H4 (cell line): ENCODE measurements at places on chromosomes 11 and 22. TPM values are rescaled to one million over a fixed set of nuclear protein-coding genes. Genes with fewer than 3 reads are reported as not detected.
A peak's percentile ranks its signal among the peaks of the same experiment; 100 is the strongest.

The OR8A1 gene
- not detected in 2 replicates for total RNA-seq

The TEX54 gene
- total RNA-seq: not detected in 2 replicates

- peak; percentile 66 for DNase-seq
Observed at GRCh38 chr22:37229012-37229804, 14.9 kb downstream of the RAC2 start.

The MYO7A gene
- total RNA-seq: 0.35 and 1.4 TPM in 2 replicates

The GRIA4 gene
- total RNA-seq: 1.0 and 24.9 TPM in 2 replicates

GRCh38 chr11:108670451-108670850 lies 5.6 kb downstream of the DDX10 start:
- DNase-seq: no peak

DNA sequence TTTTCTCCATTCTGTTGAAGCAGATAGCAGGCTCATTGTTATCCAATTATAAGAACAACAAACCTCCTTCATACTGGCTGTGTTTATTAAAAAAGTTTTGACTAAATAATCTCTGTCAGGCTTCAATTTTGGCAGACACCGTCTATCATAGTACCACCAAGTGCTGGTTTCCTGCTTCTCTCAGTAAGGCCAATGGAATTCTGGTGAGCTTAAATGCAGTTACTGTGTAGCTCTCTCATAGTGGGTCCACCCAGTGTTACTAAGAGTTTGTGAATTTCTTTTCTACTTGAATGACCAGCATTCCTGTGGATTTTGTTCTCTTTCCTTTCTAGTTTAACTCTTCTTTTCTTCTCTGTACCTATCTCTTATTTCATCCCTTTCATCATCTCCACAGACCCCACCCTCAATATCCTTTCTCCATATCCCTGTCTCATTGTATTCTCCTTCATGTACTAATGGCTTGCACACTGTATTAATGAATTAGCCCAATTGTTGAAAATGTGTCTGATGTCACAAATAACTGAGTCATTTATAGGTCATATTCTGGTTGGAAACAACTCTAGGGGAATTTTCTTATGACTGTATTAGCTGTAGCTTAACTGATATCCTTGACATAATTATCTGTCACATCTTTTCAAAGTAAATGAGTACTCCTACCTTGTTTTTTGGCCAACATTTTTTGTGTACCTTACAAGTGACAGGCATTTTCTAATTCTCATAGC lies 372.1 kb downstream of the FAT3 start:
- DNase-seq: no peak

- DNase-seq: no peak
Observed at GRCh38 chr11:66625041-66625751, 8.8 kb downstream of the RBM14 start.

GRCh38 chr11:127369356-127369755 lies 368.8 kb upstream of the KIRREL3 start:
- no peak for DNase-seq

- DNase-seq: peak; percentile 45
Observed at GRCh38 chr11:15157181-15157580, 42.5 kb downstream of the INSC start.

The CLTCL1 gene
- total RNA-seq: 5.3 and 5.8 TPM in 2 replicates

The KRTAP5-10 gene
- not detected in 2 replicates for total RNA-seq

The JAML gene
- not detected in 2 replicates for total RNA-seq

The APIP gene
- 124 and 131 TPM in 2 replicates for total RNA-seq

The OR52A5 gene
- not detected in 2 replicates for total RNA-seq

DNA sequence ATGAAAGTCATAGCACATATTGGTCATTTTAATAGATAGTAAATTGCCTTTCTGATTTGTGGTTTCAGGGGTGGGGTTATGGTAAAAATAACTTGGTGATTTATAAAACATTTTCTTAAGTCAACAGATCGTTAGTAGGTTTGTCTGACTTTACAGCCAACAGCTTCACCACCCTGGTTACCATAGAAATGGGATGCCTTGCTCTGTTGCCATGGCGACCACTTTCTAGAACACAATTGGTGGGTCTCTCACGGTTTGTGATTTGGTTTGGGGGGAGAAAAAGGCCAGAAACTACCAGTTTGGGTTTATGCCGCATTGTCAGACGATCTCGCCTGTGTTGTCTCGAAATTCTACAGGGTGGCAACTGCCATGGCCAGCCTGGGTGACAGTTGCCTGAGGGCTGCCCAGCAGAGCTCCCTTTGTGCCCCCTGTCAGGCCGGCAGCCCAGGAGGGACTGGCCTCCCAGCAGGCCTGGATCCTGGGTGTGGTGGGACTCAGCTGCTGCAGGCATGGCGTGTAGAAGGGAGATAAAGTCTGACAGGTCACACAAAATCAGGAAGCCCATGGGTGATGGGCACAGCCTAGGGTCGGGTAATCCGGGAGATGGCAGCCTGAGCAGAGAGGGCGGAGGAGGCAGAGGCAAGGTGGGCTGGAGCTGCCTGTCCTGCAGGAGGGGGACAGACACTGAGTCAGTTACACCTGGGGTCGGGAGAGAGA lies 30.9 kb downstream of the KCNC1 start:
- DNase-seq: no peak

The GNAZ gene
- total RNA-seq: 2.3 and 3.4 TPM in 2 replicates

GRCh38 chr11:121417055-121417551 lies 35.0 kb upstream of the SORL1 start:
- peak; percentile 99 for DNase-seq

GRCh38 chr11:114158421-114158820 lies 98.9 kb downstream of the ZBTB16 start:
- no peak for DNase-seq

The TYR gene
- not detected in 2 replicates for total RNA-seq

GRCh38 chr11:48169717-48170116 lies 46.9 kb upstream of the OR4B1 start:
- DNase-seq: no peak

GRCh38 chr11:118212131-118212725 lies 12.6 kb downstream of the JAML start:
- DNase-seq: no peak

DNA sequence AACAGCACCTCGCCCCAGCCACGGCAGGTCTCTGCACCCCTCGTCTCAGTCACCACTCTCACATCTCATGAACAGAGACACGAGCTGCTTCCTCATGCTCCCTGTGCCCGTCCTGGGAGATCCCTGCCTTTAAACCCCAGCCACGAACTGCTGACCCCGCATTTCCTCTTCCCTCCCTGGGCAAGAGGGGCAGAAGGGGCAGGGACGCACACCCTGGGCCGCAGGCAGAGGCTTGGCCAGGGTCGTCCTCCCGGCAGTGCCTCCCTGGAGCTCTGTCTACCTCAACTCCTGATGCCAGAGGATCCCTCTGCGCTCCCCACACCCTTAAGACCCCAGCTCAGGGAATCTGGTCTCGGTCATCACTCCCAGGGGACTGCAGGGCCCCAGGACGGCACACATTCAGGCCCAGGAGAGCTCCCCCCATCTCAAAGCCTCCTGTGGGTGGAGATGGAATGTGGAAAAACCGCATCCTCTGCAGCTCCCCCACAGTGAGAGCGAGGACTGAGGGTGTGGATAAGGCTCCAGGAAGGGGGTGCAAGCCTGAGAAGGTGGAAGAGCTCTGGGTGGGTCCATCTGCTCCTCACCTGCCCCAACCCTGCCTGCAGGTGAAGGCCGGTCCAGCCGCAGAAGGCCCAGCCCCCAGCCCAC lies 1.2 kb downstream of the BID start:
- peak; percentile 26 for DNase-seq

DNA sequence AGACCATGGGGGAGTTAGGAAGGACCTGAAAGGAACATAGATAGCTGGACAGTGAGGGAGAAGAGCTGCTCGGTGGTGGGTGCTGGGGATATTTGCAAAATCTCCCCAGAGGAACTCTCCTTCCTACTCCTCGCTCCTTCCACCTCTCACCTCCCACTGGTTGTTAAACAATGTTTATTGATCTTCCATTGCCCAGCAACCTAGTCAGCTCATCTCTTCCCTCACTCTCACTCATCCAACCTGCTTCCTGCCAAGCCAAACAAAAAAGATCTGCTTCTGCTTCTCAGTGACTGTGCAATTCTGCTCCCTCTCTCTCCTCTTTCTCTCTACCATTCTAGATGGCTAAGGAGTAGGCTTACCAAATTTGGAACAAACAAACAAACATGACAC lies 115.0 kb downstream of the SLC1A2 start:
- peak; percentile 47 for DNase-seq

The CDC42EP2 gene
- 1.9 and 2.5 TPM in 2 replicates for total RNA-seq

DNA sequence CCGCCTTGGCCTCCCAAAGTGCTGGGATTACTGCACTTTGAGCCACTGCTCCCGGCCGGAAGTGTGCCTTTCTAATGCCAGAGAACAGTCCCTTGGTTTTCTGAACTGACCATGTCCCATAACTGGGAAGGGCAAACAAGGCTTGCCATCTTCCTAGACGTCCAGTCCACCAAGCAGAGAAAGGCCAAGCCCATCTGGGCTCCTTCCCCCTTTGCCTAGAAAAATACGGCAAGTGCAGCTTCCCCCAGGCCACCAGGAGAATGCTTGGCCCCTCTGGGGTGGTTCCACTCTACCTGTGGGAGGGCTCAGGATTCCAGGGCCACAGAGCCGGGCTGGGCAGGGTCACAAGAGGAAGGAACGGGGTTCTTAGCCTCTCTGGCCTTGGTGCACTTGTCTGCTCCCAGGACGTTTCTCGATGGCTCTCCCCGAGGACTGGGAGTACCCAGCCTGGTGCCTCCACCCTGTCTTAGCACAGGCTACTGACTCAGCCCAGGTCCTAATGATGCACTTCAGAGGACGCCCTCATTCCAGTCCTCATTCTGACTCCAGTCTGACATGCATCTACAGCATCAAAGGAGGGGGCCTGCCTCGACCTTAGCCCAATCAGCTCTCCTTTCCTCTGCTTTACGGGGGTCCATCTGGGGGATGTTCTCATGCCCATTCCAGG lies 1.2 kb downstream of the USP2 start:
- DNase-seq: no peak

The ART1 gene
- not detected in 2 replicates for total RNA-seq

- DNase-seq: no peak
Observed at GRCh38 chr22:34858066-34858465, 207.9 kb upstream of the ISX start.

DNA sequence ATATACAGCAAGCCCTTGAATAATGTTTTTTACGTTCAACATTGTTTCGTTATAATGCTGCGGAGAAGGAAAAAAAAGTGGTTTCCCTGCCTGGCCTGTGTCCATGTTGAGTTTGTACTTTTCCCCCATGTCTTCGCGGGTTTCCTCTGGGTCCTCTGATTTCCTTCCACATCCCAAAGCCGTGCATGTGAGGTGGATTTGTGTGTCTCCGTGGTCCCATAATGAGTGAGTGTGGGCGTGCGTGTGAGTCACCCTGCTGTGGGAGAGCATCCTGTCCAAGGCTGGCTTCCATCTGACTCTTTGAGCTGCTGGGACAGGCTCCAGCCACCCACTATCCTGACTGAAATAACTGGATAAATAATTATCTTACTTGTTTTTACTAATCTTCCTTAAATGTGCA lies 29.6 kb upstream of the SNX19 start:
- peak; percentile 51 for DNase-seq

DNA sequence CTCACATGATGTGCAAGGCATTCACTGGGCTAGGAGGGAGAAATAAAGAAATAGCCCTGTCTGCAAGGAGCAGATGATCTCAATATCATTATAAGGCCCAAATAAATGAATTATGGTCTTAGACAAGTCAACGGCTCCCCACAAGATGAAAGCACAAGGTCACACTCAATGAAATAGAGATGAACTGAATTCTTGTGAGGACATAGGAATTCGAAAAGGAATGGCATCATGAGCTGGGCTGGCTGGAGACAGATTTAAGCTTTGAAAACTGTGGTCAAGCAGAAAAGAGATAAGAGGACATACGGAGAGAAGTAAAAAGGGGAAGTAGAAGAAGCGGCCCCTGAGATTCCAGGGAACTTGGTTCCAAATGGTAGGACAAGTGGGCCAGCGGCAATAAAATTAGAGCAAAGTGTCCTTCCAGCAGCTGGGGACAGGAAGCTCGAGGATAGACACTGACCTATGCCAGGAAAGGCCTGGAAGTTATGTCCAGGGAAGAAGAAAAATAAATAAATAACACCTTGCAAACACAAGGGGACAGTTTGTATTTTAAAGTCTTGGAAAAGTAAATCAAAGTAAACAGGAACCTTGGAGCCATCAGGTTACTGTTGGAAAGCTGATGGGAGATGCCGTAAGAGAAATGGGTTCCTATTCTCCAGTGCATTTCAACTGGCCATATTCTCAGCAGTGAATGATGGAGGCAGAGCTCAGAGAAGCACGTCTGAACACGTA lies 37.8 kb downstream of the GALNT18 start:
- no peak for DNase-seq

DNA sequence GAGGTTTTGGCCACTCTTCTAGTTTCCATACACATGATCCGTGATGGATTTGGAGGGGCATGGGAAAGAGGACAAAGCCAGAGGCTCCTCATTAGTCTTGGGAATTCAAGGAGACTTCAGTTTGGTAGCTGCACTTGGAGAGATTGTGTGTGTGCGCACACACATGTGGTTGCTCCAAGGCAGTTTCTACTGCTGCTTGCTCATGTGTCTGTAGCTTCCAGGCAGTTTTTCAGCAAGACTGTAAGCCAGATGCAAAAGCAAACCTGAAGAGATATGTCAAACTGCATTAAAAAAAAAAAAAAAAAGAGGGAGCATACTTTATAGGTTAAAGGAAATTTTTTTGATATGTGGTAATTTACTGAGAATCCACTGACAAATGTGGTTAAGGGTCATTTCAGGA lies 95.7 kb downstream of the OSBP2 start:
- no peak for DNase-seq

The CELSR1 gene
- total RNA-seq: 5.7 and 12.7 TPM in 2 replicates

GRCh38 chr11:116145187-116145865 lies 627.5 kb downstream of the BUD13 start:
- DNase-seq: no peak

The OR5P2 gene
- total RNA-seq: not detected in 2 replicates

DNA sequence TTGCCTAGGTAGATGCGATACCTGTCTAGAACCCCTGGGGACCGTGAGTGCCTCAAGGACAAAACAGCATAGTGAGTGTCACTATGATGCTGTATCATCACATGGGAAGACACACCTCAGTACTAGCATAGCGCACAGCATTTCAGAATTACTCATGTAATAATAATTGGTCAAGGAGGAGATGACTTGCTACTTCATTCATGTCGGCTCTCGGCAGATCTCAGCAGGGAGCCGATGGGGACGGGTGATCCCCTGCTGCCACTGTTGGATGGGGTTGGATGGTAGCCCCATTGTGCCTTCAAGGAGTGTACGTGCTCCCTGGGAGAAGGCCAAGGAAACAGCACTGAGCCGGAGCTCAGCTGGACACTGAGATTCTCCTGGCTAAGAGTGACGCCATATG lies 186.9 kb downstream of the EFCAB6 start:
- DNase-seq: peak; percentile 47

- DNase-seq: peak; percentile 27
Observed at GRCh38 chr11:126194121-126194543, 17.3 kb downstream of the RPUSD4 start.

DNA sequence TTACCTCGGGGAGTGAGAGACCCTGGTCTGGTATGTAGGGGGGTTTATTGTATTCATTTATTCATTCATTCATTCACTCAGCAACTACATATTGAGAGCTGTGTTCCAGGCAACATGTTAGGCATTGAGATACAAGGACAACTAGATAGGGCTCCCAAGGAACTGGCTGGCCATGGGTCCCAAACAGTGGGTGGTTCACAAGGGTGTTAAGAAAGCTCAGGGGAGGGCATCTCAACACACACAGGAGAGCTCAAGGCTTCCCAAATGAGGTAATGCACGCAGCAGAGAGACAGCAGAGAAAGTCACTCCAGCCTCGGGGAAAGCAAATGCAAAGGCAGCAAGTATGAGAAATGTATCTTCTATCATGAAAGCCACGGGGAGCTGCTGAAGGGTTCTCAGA lies 51.8 kb downstream of the BTG4 start:
- DNase-seq: no peak

The YPEL1 gene
- 0.52 and 0.64 TPM in 2 replicates for total RNA-seq
